ENCODE measurements at places on chromosomes 1 and 21. TPM values are rescaled to one million over a fixed set of nuclear protein-coding genes. Genes with fewer than 3 reads are reported as not detected.
A peak's percentile ranks its signal among the peaks of the same experiment; 100 is the strongest.

DNA sequence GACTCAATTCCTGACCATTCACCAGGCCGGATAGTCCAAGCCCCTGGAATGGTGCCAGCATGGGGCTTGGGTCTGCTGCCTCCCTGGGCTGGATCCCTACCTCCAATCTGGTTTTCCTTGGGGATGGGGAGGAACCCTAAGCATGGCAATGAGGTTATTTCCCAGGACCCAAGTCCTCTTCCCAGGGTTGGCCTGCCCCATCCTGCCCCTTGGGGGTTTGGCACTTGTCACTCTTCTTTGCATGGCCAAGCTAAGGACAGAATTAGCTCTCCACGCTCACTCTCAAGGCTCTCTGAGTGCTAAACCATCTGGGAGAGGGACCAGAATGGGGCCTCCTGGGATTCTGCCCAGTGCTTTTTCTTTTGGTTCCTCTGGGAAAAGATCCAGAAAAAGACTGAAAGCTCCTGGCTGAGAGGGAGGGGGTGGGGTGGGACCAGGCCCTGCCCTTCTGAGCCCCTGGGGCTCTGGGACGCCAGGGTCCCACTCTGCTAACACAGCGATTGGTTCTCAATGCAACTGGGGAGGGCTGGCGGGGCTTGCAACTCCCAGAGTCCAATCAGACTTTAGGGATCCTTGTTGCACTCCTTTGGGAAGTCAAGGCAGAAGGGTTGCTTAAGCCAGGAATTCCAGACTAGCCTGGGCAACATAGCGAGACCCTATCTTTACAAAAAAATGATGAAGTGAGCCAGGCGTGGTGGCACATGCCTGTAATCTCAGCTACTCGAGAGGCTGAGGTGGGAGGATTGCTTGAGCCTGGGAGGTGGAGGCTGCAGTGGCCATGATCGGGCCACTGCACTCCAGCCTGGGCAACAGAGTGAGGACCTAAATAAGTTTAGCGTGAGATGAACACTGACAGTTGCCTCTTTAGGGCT lies 52.7 kb downstream of the DHRS3 start:
- H3K4me3 ChIP-seq = no peak overlapping the region
- no peaks in the 10 kb centered on the region for H3K36me3 ChIP-seq
- peak overlapping the region; percentile 1 for H3K27ac ChIP-seq
- DNase-seq = no peak
- peaks cover 4% of the 10 kb centered on the region for H3K4me1 ChIP-seq
- no peaks in the 10 kb centered on the region for H3K27me3 ChIP-seq

- H3K27me3 ChIP-seq = no peaks in the 10 kb centered on the region
- no peak overlapping the region for H3K4me3 ChIP-seq
- no peak for DNase-seq
- no peaks in the 10 kb centered on the region for H3K4me1 ChIP-seq
Observed at GRCh38 chr1:65539266-65540131, 119.0 kb downstream of the LEPR start.

- H3K4me3 ChIP-seq = no peak overlapping the region
- H3K4me1 ChIP-seq = no peaks in the 10 kb centered on the region
- H3K36me3 ChIP-seq = no peaks in the 10 kb centered on the region
- no peaks in the 10 kb centered on the region for H3K27me3 ChIP-seq
- DNase-seq = no peak
Observed at GRCh38 chr1:52296345-52296744, 69.7 kb downstream of the CC2D1B start.

FAM72C gene
- total RNA-seq = 0.24 TPM

OR2M7 gene
- total RNA-seq = not detected

Data from ovary (tissue), 10 donors.